WTC11 (cell line): ENCODE measurements at places on chromosomes 12 and 14.
A peak's percentile ranks its signal among the peaks of the same experiment; 100 is the strongest.

DNA sequence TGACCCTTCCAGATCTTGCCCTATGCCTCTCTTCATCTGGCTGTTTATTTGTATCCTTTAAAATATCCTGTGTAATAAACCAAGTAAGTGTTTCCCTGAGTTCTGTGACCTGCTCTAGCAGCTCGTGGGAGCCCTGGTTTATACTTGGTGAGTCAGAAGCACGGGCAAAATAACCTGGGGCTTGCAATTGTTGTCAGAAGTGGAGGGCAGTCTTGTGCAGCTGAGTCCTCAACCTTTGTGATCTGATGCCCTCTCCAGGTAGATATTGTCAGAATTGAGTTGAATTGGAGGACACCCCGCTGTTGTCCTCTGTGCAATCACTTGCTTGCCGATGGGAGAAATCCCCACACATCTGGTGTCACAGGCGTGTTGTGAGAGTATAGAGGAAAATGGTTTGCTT, 62.5 kb upstream of the PRICKLE1 start:
- H3K4me1 ChIP-seq: peaks cover 13% of the 10 kb centered on the region
- H3K27ac ChIP-seq: no peak overlapping the region
- DNase-seq: no peak
- no peaks in the 10 kb centered on the region; the same call in 1 of the 2 replicates for H3K27me3 ChIP-seq

DNA sequence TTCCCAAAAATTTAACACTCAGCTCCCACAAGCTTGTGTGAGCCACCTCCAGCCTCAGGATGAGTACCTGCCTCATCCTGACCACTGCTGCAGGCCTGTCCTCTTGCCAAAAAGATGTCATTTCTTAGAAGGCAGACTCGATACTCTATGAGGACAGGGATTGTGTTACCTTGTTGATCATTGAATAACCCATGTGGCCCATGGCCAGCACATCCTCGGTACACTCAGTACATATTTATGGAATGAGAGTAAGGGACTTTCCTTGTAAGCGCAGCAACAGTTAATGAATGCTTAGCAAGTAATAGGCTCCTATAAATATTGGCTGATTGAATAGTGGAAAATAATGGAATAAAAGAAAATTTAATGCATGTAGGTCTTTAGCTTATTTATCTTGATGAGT, 15.3 kb upstream of the DGLUCY start:
- H3K4me3 ChIP-seq: no peak overlapping the region
- no peak for DNase-seq
- H3K27me3 ChIP-seq: no peaks in the 10 kb centered on the region
- H3K27ac ChIP-seq: no peak overlapping the region

GRCh38 chr14:54761835-54762234, 140.8 kb downstream of the GCH1 start:
- no peak overlapping the region for H3K4me3 ChIP-seq
- H3K4me1 ChIP-seq: no peaks in the 10 kb centered on the region
- H3K36me3 ChIP-seq: no peaks in the 10 kb centered on the region; the same call in 1 of the 2 replicates
- no peak for DNase-seq
- H3K27ac ChIP-seq: no peak overlapping the region; the same call in 1 of the 2 replicates
- no peaks in the 10 kb centered on the region for H3K27me3 ChIP-seq

- no peaks in the 10 kb centered on the region for H3K27me3 ChIP-seq
- H3K36me3 ChIP-seq: no peaks in the 10 kb centered on the region
- peaks cover 22% of the 10 kb centered on the region for H3K4me1 ChIP-seq
- peak overlapping the region; percentile 20; the same call in 1 of the 2 replicates for H3K27ac ChIP-seq
- H3K4me3 ChIP-seq: no peak overlapping the region
Measured at GRCh38 chr14:82759656-82760055, 1226.0 kb upstream of the SEL1L start.

- H3K4me1 ChIP-seq: peaks cover 12% of the 10 kb centered on the region
- no peak overlapping the region for H3K27ac ChIP-seq
- H3K4me3 ChIP-seq: no peak overlapping the region
- no peak for DNase-seq
- no peaks in the 10 kb centered on the region; the same call in 1 of the 2 replicates for H3K27me3 ChIP-seq
- no peaks in the 10 kb centered on the region for H3K36me3 ChIP-seq
Measured at GRCh38 chr14:101232340-101233020, 328.8 kb upstream of the DIO3 start.

- H3K27me3 ChIP-seq: no peaks in the 10 kb centered on the region; the same call in 1 of the 2 replicates
- H3K27ac ChIP-seq: no peak overlapping the region; the same call in 1 of the 2 replicates
- DNase-seq: no peak
Measured at GRCh38 chr14:90569606-90570387, 173.0 kb downstream of the CALM1 start.

- peaks cover 19% of the 10 kb centered on the region for H3K4me1 ChIP-seq
- no peak overlapping the region for H3K27ac ChIP-seq
- DNase-seq: no peak
- no peak overlapping the region for H3K4me3 ChIP-seq
- peaks cover 15% of the 10 kb centered on the region for H3K27me3 ChIP-seq
- H3K36me3 ChIP-seq: no peaks in the 10 kb centered on the region
Measured at GRCh38 chr12:13039328-13039956, 4.7 kb upstream of the FAM234B start.

DNA sequence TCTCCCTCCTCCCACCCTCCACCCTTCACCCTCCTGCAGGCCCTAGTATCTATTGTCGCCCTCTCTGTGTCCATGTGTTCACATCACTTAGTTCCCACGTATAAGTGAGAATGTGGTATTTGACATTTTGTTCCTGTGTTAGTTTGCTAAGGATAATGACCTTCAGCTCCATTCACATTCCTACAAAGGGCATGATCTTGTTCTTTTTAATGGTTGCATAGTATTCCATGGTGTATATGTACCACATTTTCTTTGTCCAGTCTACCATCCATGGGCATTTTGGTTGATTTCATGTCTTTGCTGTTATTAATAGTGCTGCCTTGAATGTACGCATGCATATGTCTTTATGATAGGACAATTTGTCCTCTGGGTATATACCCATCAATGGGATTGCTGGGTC, 29.6 kb downstream of the C12orf71 start:
- H3K36me3 ChIP-seq: no peaks in the 10 kb centered on the region
- DNase-seq: no peak
- H3K4me3 ChIP-seq: no peak overlapping the region
- no peaks in the 10 kb centered on the region for H3K4me1 ChIP-seq

GRCh38 chr14:95070748-95071435, 86.4 kb downstream of the DICER1 start:
- H3K4me3 ChIP-seq: no peak overlapping the region
- no peak overlapping the region for H3K27ac ChIP-seq
- H3K4me1 ChIP-seq: 0 out of 2 replicates have a peak, but pooled peaks cover 3% of the 10 kb centered on the region
- no peak for DNase-seq

DNA sequence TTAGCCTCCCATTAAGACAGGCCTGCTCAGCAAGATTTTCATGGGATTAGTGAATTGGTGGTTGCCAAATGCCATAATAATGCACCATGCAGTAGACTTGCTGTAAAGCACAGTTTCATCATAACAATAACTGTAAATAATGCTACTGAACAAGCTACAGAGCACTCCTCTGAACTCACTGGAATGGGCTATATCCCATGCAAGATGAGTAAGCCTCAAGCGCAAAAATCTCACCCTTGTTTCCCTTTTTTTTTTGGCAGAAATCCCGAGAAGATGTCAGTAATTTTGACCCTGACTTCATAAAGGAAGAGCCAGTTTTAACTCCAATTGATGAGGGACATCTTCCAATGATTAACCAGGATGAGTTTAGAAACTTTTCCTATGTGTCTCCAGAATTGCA, 145.9 kb upstream of the HIF1A start:
- no peak overlapping the region for H3K4me3 ChIP-seq
- H3K4me1 ChIP-seq: peaks cover 32% of the 10 kb centered on the region
- no peak overlapping the region for H3K27ac ChIP-seq
- H3K36me3 ChIP-seq: no peaks in the 10 kb centered on the region

GRCh38 chr14:73746520-73747378, 32.6 kb upstream of the PNMA1 start:
- peaks cover 68% of the 10 kb centered on the region for H3K4me1 ChIP-seq
- H3K27me3 ChIP-seq: no peaks in the 10 kb centered on the region
- no peaks in the 10 kb centered on the region for H3K36me3 ChIP-seq

DNA sequence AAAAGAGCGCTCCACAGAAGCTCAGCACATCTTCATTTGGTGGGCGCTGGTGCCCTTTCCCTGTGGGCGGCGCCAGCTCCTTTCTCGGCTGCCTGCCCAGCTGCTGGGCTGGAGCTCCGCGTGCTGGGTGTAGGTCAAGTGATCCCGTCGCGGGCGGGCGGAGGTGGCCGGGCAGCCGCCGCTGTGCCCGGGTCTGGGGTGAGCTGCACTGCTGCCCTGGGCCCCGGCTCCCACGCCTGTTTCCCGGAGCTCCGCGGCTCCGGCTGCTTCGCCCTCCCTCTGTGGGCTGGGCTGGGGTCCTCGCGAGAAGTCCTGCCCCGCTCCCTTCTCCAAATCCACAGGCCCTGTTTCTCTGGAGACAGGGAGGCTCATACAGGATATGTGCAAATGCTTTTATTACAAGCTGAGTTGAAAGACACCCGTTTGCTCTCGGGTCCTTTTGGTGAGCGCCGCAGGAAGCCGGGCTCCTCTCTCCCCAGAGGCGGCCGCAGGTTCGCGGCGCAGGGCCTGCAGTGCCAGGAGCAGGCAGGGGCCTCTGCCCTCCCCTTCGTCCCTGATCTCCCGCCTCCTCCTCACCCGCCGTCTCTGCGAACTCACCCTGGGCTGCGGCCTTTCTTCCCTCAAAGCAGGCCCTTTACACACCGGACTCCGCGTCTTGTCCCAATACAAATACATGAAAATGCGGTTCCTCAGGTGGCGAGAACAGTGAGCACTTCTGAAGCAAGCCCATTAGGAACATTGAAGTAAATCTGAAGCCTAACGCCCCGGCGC, 67.8 kb upstream of the CAPRIN2 start:
- DNase-seq: peak; percentile 68
- H3K4me1 ChIP-seq: peaks cover 20% of the 10 kb centered on the region

GRCh38 chr12:95413576-95413975, 60.4 kb upstream of the METAP2 start:
- no peak overlapping the region for H3K27ac ChIP-seq
- H3K4me1 ChIP-seq: 0 out of 2 replicates have a peak, but pooled peaks cover 3% of the 10 kb centered on the region
- no peaks in the 10 kb centered on the region for H3K27me3 ChIP-seq
- DNase-seq: no peak
- no peaks in the 10 kb centered on the region for H3K36me3 ChIP-seq
- no peak overlapping the region for H3K4me3 ChIP-seq

- H3K36me3 ChIP-seq: no peaks in the 10 kb centered on the region
- no peak overlapping the region for H3K27ac ChIP-seq
- DNase-seq: no peak
- H3K4me3 ChIP-seq: no peak overlapping the region
Measured at GRCh38 chr14:26839481-26839880, 241.6 kb upstream of the NOVA1 start.

GRCh38 chr12:31570880-31571279, 20.1 kb downstream of the DENND5B start:
- no peak for DNase-seq
- H3K4me1 ChIP-seq: peaks cover 37% of the 10 kb centered on the region
- peak overlapping the region; percentile 94 for H3K27ac ChIP-seq
- H3K4me3 ChIP-seq: no peak overlapping the region

GRCh38 chr12:126708492-126708896, 1558.5 kb upstream of the TMEM132C start:
- H3K27me3 ChIP-seq: peaks cover 6% of the 10 kb centered on the region
- no peak for DNase-seq
- peaks cover 70% of the 10 kb centered on the region for H3K36me3 ChIP-seq
- H3K27ac ChIP-seq: no peak overlapping the region

DNA sequence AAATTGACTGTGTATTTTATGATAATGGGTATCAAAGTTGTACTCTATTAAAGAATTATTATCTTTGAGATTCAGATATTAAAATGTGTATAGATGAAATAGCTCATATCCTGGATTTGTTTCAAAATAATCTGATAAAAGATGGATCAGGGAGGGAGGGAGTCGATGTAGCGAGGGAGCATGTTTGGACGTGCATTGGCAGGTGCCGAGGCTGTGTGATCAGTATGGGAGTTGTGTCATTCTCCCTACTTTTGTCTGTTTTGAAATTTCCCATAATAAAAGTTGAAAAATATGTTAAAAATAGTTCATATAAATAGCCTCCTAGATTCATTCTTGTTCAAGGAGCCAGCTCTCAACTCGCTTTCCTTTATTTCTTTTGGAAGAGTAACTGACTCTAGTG, 171.6 kb upstream of the HIF1A start:
- H3K27me3 ChIP-seq: no peaks in the 10 kb centered on the region; the same call in 1 of the 2 replicates
- no peaks in the 10 kb centered on the region for H3K36me3 ChIP-seq
- no peak overlapping the region for H3K4me3 ChIP-seq

DNA sequence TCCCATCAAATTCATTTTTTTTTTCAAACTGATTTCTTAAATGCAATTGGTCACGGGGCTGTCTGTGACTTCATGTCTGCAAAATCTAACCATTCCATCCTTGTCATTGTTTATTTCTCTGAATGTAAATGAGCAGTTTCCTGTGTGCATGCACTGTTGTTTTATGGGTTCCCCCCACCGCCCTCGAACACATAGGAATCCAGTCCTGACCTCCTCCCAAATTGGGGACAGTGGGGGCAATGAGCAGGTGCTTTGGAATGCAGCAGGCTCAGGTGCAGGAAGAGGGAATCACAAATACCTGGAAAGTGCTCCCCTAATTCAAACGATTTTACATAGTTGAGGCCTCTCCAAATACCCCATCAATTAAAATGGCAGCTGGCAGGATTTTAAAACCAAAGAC, 62.6 kb upstream of the ESRRB start:
- H3K4me3 ChIP-seq: peak overlapping the region; percentile 58
- DNase-seq: peak; percentile 52
- peaks cover 85% of the 10 kb centered on the region for H3K4me1 ChIP-seq
- no peaks in the 10 kb centered on the region for H3K36me3 ChIP-seq
- H3K27ac ChIP-seq: peak overlapping the region; percentile 98

- DNase-seq: no peak
- no peak overlapping the region; the same call in 1 of the 2 replicates for H3K27ac ChIP-seq
- H3K4me1 ChIP-seq: no peaks in the 10 kb centered on the region
- no peak overlapping the region for H3K4me3 ChIP-seq
Measured at GRCh38 chr12:73906757-73907156, 630.9 kb upstream of the ATXN7L3B start.

DNA sequence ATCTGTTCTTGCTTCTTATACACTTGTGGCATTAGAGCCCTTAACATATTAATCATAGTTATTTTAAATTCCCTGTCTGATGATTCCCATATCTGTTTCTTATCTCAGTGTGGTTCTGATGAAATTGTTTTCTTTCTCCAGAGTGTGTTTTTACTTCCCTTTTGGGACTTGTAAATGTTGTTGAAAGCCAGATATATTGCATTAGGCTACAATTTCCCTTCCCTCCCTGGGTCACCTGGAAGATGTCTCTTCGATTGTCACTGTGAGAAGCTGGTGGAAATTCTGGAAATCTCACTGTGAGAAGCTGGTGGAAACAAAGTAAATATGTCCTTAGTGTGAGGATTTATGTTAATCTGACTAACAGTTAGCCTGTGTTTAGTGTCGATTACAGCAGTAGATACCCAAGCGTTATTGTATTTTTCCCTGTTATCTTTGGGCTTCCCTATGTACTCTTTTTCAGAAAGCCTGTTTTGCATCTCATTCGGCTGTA, 717.3 kb downstream of the TRHDE start:
- H3K27me3 ChIP-seq: no peaks in the 10 kb centered on the region
- DNase-seq: no peak
- H3K36me3 ChIP-seq: no peaks in the 10 kb centered on the region
- H3K4me3 ChIP-seq: no peak overlapping the region
- no peaks in the 10 kb centered on the region; the same call in 1 of the 2 replicates for H3K4me1 ChIP-seq
